ENCODE measurements at places on chromosomes 5 and 9.
A peak's percentile ranks its signal among the peaks of the same experiment; 100 is the strongest.

GRCh38 chr5:4879693-4880303 lies 260.3 kb upstream of the ADAMTS16 start:
- DNase-seq: peak; percentile 48

- DNase-seq: no peak
Measured at GRCh38 chr5:38776149-38776896, 69.5 kb upstream of the OSMR start.

DNA sequence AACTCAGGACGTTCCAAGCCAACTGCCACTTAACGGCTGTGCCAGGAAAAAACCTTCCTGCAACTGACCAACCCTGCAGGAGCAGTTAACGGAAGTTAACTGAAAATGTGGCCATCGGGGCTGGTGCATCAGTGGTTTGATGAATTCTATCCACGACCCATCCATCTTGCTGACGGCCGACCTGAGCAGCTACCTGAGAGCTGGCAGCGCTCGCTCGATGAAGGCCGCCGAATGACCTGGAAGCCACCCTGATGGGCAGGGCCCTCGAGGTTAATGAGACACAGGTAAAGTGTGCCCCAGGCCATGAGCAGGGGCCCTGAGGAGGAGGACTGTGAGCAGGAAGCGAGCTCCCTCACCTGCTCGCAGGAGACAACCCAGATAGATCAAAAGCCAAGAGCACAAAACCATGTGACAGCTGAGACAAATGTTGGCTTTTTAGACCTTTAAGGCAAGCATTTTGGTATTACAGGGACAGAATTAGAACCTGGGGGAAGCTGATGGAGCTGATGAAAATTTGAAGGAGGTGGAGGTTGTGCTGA lies 35.3 kb upstream of the FLT4 start:
- no peak for DNase-seq

GRCh38 chr9:115038178-115038577 lies 79.8 kb downstream of the TNC start:
- DNase-seq: no peak

DNA sequence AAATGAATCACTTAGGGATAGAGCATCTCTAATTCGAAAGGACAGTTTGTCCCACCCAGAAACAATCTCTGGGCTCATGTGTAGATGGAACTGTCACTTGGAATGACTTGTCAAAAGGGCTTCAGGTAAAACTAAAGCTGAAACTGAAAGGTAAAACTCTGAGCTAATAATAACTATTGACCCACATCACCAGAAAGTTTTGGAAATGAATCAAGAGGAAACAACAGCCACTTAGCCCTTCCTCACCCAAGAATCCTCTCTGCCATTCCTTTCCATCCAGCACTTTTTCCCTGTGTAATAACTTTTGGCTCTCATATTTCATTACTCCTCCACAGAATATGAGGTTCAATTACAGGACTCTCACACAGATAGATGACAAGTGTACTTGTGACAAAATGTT lies 14.0 kb upstream of the GLRX start:
- no peak for DNase-seq

- DNase-seq: no peak
Measured at GRCh38 chr5:22521521-22521920, 331.6 kb downstream of the CDH12 start.
